Peyer's patch (tissue), 4 donors: ENCODE measurements at places on chromosomes 5 and 9. TPM values are rescaled to one million over a fixed set of nuclear protein-coding genes. Genes with fewer than 3 reads are reported as not detected.

DNA sequence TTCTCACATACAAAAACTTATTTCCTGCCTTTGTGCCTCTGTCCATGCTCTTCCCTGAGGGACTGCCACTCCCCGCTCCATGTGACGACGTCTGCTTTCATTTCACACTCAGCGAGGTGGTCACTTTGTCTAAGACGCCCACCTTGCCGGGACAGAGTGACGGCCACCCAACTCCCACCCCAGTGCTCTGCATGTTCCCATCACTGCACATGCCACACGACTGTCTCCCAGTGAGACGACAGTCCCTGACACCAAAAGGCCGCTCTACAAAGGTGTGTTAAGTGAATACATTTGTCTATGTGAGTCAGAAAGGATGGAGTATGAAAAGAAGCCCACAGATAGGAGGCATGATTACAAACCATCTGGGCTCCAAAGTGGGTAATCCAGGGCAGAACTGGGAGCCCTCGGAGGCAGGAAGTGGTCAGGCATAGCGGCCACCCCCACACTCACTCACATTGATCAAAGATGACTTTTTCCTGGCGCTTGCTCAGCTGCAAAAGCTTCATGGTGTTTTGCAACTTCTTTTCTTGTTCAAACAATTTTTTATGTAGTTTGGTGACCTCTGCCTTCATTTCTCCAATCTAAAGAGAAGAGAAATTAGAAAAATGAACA is 185.8 kb downstream of the CDK5RAP2 start:
- DNase-seq, result no peak

DNA sequence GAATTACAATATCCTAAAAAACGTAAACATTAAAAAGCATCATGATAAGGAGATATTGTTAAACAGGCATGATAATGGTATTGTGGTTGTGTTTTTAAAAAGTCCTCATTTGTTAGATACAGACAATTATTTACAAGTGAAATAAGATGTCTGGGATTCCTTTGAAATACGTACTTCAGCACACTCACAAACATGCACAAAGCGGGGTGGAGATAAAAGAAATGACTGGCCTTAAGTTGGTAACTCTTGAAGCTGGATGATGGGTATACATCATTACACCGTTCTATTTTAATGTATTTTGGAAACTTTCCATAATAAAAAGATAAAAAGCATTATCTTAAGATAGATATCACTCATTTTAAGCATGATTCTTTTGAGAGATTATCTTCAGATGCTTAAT is 1.0 kb downstream of the FAM200C start:
- no peak for DNase-seq

- DNase-seq, result no peak
Measured at GRCh38 chr5:74562122-74562521, 78.4 kb downstream of the ENC1 start.

DNA sequence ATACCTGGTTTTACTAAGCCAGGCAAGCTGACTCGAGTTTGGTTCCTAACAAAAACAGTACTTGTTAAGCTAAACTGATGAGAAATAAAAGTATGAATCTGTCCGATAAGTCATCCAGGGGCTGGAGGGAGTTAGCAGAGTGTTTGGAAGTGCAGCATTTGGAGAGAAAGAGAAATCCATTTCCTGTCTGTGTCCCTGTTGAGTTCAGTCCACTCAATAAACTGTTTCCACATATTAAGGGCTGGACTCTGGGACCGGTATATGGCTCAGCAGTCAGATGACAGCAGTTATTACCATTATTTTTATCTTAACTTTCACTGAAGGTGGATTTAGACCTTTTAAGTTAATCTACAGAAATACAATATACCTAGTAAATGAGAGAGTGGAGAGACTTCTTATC is 130.6 kb upstream of the ADRA1B start:
- no peak for DNase-seq

Gene PROB1
- 0.83 TPM for total RNA-seq

Gene PCDHA3
- 0.27 TPM for total RNA-seq

- no peak for DNase-seq
Measured at GRCh38 chr5:89473196-89473595, 590.2 kb upstream of the MEF2C start.

Gene PCDHGA6
- total RNA-seq, result 4.1 TPM

DNA sequence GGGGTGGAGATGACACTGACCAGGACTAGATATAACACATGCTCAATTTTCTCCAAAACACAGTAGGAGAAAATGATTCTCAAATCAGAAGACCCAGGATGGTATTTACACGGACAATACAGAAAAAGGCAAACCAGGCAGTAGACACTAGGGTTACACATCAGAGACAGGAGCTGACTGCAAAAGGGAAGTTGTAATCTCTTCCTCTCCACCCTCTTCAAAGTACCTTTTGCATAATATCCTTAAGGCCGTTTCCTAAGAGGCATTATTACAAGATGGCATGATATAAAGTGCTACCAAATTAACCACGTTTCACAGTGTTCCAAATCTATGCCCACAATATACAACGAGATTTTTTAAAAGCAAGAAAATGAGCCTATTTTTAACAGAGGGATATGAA is 39.2 kb downstream of the YIPF5 start:
- no peak for DNase-seq

- DNase-seq, result no peak
Measured at GRCh38 chr5:478982-479535, 36.1 kb downstream of the EXOC3 start.

- no peak for DNase-seq
Measured at GRCh38 chr5:6565492-6565891, 67.4 kb downstream of the NSUN2 start.

- DNase-seq, result no peak
Measured at GRCh38 chr9:130956636-130957450, 17.8 kb upstream of the FIBCD1 start.

DNA sequence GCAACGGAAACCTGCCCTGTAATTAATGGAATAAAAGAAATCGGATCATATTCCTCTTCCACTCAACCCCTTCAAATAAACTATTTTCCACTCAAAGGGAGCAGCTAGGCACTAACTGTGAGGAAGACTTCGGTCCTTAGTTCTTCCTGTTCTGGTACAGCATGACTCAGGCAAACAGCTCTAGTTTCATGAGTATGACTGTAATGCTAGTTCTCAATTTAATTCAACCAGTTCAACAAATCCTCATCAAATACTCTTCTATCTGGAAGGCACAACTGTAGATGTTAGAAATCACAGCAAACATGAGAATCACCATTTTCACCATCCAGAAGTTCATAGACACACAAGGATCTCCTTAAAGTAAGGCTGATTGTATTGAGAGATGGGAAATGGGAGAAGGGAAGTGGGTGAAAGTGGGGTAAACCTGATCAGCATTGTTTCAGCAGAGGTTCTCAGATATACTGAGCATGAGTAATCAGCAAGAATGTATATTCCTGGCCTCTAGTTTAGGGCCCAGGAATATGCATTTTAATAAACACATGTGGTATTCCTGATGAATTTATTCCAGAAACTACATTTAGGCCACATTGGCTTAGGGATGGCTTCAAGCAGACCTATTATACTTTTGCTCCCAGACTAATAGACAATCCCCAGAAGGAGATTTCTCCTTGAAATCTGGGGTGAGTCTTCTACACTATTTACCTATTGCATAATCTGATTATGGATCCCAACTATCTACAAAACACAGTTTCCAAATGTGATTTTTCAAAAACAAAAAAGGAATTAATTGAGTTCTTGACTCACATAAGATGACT is 141.1 kb upstream of the SLC12A2 start:
- DNase-seq, result no peak

DNA sequence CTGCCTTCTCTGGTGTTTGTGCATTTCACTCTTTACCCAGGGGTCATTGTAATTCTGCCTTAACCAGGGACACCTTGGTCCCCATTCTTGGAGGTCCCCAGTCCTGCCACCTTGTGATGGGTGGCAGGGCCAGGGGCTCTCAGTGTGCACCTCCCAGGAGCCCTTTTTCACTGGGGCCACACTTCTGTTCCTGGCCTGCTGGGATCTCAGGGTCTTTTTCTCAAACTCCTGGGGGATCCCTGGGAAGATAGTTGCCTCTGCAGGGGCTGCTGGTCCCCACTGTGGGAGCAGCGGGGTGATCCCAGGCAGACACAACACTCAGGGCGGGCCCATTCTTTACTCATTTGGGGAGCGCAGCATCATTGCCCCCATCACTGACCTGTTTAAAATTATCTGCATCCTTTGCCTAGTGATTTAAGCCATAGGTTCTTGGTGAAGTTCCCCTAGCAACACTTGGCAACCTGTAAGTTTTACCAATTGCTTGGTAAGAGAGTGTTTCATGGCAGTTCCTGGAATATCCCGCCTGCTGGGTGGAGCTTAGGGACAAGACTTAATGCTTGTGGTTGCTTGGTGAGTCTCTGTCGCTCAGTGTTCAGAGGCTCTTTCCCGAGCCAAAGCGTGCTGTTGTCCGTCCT is 15.7 kb downstream of the PHF2 start:
- DNase-seq, result no peak

- DNase-seq, result no peak
Measured at GRCh38 chr5:6175172-6175854, 203.0 kb downstream of the MED10 start.

Gene P4HA2
- 81.4 TPM for total RNA-seq

DNA sequence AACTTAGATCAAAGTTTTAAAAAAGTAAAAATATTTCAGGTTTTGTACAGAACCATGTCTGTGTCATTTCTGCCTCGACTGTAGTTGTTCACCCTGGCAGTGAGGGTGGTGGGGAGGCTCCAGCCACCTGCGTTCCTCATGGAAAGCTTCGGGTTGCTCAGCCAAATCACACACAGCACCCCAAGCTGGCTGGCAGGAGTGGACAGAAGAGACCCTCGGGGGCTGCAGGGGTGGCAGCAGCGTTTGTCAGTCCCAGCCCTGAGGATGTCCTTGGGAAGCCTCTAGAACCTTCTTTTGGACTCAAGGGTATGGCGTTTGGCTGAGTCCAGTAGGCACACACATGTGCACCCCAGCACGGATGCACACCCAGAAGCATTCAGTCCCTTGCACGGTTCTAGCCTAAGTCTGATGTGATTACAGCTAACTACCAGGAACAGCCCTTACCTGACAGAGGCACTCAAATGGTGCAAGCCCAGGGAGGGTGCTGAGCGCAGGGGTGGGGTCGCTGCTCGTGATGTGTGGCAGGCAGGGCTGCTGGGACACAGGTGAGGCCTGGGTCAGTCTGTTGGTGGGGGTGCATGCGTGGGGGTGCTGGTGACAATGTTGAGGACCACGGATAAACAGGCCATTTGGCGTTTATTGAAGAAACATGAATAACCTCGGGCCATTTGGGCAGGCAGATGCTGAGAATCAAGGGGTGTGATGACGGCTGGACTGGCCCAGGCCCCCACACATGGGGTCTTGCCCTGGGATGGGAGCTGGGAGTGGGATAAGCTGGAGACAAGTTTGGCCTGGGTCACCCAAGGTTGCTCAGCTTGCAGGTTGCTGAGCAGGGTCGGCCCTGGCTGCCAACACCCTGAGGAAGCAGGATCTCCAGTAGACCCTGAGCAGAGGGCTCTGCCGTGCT is 103.4 kb downstream of the PHF2 start:
- DNase-seq, result no peak

Gene DMRTA1
- total RNA-seq, result 0.94 TPM

DNA sequence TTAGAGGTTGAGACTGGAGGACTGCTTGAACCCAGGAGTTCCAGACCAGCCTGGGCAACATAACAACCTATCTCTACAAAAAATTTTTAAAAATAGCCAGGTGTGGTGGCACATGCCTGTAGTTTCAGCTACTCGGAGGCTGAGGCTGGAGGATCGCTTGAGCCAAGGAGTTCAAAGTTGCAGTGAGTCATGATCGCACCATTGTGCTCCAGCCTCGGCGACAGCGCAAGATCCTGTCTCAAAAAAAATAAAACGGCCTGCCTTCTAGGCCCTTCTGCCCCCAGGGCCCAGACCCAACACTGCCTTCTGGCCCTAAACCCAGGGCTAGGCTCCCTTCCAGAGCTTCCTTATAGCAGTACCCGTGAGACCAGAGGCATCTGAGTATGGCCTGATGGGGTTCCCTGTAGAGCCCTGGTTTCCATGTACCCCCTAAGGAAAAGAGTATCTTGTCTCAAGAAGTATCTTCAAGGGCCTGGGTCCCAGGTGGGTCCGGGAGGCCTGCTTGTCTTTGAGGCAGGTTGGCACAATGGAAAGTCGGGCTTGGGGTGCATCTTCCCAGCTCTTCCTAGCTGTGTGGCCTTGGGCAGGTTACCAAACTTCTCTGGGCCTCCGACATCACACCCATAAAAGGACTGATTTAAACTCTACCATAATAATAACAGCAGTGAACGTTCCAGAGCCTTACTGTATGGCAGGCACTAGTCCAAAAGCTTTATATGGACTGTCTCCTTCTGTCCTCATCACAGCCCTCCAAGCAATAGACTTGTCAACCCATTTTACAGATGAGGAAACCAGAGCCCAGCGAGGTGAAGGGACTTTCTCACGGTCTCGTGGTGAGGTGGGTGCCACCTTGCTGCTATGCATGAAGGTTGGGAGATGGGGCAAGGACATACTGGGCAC is 9.6 kb downstream of the LRRC8A start:
- DNase-seq, result no peak

Gene MAMDC2
- total RNA-seq, result 24.7 TPM

DNA sequence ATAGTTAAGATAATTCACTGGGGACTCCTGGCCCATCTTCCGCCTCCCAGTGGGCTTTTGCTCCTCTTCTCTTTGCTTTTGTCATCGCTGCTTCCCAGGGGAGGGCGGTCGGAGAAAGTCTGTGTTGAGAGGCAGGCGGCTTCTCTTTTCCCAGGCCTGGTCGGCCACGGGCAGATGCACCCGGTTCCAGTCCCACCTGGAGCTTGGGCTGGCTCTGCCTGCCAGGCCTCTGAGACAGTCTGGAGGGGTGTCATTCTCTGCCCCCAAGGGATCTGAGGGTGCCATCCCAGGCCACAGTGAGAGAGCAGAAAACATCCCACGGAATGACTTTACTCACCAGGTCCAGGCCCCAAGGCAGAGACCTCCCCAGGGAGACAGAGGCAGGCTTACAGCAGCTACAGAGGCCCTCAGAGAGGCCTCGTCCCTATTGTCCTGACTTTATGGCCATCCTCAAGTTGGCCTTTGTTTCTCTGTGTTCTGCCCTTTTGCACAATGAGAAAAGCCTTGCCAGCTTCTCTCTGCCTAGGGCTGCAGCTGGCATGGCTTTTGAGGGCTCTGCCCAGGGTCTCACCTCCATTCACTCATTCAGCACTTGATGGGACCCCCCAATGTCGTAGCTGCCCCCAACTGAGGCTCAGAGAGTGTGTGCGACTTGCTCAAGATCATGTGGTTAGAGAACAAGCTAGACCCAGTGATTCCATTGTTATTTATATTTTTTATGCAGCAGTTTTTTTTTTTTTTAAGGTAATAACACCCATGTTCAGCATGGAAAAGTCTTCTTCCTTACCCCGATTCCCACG is 44.2 kb upstream of the BOD1 start:
- no peak for DNase-seq

DNA sequence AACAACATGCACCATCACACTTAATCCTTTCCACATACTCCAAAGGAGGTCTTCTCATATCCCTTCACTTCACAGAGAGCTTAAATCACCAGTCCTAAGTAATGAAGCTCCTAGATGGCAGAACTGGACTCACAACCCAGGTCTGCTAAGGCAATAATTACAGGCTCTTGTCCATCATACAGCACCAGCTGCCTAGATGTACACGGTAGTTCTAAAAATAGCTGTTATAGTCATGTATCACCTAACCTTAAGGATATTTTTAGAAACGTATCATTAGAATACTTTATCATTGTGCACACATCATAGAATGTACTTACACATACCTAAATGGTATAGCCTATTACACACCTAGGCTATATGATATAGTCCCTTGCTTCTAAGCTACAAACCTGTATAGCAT is 644.6 kb upstream of the RGMB start:
- no peak for DNase-seq
